Left ventricle myocardium inferior (tissue), 1 donor: ENCODE measurements at places on chromosomes 16 and 17. TPM values are rescaled to one million over a fixed set of nuclear protein-coding genes. Genes with fewer than 3 reads are reported as not detected.

DNA sequence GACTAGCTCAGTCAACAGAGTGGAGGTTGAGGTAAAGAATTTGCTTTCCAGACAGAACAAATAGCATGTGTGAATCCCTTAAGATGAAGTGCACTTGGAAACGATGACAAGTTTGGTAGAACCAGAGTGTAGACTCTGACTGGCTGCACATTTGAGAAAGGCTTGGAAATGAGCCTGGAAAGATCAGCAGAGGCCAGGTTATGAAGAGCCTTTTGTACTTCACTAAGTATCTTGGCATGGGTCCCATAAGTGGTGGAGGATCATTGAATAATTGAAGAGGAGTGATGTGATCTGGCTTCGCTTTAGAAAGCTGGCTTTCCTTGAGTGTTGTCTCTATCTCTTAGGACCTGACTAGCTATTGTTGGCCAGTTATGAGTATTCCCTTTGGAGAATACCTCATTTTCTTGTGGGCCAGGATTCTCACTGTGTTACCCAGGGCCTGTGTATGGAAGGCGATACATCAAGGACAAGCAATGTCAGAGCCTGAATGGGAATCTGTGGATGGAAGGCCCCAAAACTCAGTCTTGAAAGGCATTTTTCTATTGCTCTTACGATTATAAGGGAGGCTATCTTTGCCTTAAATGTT lies 329.8 kb downstream of the UTP18 start:
- no peak for DNase-seq

DNA sequence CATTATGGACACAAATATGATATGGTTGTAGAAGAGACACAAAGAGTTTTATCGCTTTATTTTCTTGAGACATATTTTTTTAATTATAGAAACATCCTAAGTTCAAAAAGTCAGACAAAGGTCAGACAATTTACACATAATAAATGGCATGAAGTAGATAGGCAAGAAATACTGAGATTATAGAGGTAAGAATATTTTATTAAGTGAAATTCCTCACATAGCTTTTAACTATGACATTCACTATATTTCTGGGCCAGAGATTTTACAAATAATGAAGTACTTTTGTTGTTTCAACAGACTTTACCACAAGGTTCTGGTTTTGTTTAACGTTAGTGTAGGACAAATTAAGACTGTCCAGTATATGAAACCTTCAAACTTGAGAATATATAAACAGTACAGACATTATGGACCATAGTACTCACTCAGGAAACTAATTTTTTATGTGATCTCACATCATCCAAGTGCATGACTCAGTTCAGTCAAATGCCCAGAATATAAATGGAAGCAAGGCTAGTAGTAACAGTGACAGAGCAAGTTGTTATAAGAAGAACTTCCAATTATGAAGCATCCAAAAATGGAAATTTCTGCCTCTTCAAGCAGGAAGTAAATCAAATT lies 394.8 kb downstream of the KCNJ2 start:
- no peak for DNase-seq

DNA sequence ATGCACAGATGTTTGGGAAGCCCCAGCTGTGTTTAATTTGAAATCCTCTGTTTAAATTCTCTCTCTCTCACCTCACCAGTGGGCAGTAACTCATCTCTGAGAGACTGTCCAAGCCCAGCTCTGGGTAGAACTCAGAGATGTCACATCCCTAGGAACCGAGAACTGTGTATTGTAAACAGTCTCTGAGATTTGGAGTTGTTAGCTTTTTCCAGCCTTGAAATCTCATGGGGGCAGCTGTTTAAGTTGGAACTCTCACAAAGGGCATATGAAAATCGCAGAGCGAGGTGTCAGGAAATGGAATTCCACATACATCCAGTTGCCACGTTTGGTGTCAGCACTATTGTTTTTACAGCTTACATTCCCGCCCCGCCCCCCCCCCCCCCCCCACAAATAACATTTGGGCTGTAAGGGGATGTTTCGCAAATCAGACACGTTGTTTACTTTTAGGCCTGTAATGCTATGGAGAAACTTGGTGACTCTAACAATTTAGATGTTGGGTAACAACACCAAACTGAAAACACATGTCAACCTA lies 34.3 kb downstream of the VPS35L start:
- DNase-seq, result no peak

DNA sequence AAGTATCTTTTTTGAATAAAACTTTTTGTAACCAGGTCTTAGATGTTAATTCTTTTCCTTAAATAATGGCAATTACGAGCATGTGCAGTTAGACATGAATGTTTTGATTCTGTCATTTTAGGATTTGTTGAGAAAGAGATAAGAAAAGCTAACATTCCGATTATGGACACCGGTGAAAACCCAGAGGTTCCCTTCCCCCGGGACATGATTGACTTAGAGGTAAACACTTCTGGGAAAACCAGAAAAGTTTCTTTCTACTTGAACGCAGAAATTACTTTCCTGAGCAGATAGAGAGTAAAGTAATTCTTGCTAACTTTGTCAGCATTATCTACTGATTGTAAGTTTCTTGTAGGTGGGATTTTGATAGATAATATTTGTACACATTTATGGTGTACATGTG lies 9.2 kb downstream of the ATP6V0A1 start:
- DNase-seq, result no peak

TPSB2 gene
- 3.6 TPM for total RNA-seq

SLC6A2 gene
- total RNA-seq, result not detected
